ENCODE measurements at places on chromosomes 4 and X.

DNA sequence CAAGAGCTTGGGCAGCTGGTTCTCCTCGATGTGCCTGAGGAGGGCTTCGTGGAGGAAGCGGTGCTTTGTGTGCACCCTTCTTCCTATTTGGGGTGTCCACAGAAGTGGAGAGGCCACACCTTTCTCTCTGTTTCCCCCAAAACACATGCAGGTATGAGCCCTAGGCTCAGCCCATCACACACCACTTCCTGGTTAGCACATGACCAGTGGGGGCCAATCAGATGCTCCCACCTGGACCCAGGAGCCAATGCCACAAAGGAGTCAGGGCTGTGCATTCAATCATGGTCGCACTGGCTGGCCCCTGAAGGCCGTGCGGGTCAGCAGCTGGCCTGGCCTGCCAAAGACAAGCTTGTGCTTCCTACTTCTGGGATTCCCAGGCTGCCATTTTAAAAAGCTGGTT is 51.4 kb downstream of the PPP2R2C start:
- no peak for DNase-seq

- no peak for DNase-seq
These were observed 490.6 kb downstream of the RPA4 start for GRCh38 chrX:97374266-97374665.

DNA sequence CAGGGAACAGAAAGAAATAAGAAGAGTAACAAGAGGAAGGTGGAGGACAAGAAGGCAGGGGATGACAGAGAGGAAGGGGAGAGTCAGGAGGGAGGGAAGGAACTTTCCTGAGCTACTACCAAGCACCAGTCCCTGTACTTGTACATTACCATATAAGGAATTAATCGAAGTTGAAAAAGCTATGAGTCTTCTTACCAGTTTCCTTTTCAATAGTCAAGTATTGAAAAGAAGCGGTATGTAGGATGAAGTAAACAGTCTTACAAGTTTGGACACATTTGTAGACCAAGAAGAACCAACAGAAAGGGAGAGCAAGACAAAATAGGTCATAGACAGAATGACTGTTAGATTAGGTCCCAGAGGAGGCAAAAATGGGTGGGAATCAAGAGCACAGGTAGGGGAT is 629.7 kb upstream of the DIPK2B start:
- no peak for DNase-seq

DNA sequence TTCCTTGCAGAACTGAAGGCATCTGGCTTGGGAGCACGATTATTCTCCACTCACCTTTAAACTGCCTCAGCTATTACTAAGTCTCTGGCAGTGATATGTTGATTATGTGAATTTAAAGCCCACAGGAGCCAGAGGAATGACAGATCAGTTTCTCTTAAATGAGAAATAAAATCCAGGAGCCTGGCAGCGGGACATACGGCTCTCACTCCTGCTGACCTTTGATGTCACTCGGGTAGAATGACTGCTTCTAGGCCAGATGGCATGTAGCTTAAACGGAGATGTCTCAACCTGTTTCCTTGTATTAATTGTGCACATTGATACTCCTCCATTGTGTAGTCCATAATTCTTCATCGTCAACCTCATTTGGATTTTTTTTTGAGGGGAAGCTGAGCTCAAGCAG is 4.0 kb upstream of the CBLL2 start:
- no peak for DNase-seq

- no peak for DNase-seq
These were observed 2.1 kb upstream of the ARSJ start for GRCh38 chr4:113981591-113981990.

GRCh38 chrX:69031181-69031580 is 134.1 kb downstream of the PJA1 start:
- no peak for DNase-seq

- no peak for DNase-seq
These were observed 537.2 kb downstream of the STIM2 start for GRCh38 chr4:27397886-27398285.

DNA sequence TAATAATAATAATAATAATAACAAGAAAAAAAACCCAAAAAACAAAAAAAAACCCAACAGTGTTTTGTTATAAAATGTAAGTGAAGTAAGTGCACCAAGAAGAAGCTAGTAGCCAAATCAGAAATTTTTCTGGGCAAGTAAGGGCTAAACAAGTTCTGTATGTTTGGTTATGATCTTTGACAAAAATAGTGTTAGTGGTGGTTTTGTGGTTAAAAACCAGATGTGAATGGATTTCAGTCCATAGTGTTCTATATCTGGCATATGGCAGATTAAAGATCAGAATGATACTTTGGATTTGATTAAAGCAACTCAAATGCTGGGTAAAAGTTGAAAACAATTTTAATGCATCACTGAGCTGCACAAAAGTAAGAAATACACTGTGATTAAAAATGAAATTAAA is 116.5 kb upstream of the NDST4 start:
- no peak for DNase-seq

DNA sequence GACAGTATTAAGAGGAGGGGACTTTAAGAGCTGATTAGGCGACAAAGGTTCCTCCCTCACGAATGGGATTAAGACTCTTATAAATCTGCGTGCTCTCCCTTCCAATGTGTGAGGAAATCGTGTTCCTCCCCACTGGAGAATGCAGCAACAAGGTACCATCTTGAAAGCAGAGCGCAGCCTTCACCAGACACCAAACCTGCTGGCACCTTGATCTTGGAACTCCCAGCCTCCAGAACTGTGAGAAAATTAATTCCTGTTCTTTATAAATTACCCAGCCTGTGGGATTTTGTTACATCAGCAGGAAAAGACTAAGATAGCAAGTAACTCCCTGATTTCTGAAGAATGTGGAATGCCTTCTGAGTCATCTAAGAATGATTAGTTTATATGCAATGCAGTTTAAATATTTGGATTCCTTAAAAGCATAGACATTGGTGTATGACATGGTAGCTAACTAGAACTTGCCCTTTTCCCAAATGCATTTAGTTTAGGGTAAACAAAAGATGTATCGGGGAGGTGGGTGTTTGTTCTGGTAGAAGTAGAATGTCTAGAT is 86.1 kb downstream of the USP46 start:
- DNase-seq: no peak

GRCh38 chr4:8032381-8032780 is 92.7 kb upstream of the AFAP1 start:
- no peak for DNase-seq

DNA sequence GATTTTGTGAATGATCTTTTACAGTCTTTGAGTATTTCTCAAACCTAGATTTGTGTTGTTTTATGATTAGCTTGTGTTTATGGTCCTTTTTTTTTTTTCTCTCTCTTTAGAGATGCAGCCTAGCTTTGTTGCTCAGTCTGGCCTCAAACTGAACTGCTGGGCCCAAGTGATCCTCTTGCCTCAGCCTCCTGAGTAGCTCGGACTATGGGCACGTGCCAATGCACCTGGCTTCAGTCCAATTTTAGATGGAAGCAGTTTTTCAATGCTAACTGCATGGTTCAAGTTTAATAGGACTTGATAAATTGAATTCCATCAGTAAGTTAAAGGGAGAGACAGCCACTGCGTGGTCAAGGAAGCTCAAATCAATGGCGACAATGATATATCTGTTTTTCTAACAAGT is 3.8 kb upstream of the FGG start:
- DNase-seq: no peak

DNA sequence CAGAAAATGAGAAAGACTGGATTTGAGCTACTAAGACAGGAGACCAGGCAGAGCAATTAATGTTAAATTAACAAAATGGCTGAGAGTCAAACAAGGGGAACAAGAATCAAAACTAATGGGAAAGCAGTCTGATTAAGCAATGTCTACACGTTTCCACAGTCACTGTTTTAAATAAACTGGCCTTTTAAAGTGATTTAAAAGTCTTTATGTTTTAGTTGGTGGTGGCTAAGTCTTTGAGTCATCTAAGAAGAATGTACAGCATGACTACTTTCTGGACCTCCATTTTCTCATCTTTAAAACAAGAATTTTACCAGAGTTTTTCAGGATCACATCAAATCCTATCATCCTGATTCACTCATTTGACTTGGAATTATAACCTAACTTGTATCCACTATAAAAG is 233.8 kb downstream of the ENOX2 start:
- no peak for DNase-seq

GRCh38 chrX:19270727-19271126 is 73.0 kb upstream of the PDHA1 start:
- no peak for DNase-seq

GRCh38 chrX:7263961-7264360 is 116.0 kb upstream of the PUDP start:
- DNase-seq: no peak

DNA sequence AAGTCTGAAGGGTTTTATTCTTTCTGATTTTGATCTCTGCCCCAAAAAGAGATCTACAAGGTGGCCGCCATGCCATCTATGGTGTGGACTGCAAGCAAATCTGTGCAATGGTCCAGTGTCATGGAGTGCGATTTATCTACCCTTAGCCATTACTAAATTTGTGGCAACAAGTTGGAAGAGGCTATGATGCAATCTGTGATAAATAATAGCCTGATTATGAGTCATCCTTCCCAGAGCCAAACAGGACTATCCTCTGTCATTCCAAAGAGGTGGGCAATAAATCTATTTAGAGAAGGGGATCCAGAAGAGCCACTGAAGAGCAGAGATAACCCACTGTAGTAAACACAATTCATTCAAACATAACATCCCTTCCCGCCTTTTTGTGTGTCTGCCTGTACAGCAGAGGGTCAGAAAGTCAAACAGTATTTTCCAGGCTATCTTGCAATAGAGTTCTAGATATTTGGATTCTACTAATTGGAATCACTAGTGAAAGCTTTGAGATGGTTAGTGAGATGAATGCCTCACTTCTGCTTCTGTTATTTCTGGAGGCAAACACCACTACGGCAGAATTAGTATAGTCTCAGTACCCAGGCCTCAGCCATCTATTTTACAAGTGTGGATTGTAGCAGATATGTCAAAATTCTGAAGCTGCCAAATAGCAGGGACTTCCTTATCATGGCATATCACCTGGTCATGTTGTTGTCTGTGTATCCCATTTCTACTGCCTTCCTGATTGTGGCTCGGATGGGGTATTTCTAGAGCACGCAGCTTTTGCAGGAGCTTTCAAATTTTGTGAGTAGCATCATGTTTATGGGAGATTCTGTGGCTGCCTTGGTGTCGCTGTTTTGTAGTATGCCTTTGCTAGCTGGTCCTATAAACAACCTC is 192.0 kb downstream of the SMIM20 start:
- DNase-seq: no peak

DNA sequence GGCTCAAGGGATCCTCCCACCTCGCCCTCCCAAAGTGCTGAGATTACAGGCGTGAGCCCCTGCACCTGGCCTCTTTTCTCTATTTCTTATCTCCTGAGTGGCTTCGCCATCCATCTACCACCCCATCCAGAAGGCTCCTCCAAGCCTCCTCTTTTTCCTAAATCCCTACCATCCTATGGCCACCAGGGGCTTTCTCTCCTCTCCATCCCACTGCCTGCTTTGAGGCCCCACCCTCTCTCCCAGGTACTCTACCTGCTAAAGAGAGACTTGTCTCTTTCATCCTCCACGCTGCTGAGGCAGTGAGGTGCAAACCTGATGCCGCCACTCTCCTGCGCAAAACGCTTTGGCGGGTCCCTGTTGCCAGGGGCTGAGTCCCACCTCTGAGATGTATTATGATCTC is 7.0 kb downstream of the RS1 start:
- no peak for DNase-seq

DNA sequence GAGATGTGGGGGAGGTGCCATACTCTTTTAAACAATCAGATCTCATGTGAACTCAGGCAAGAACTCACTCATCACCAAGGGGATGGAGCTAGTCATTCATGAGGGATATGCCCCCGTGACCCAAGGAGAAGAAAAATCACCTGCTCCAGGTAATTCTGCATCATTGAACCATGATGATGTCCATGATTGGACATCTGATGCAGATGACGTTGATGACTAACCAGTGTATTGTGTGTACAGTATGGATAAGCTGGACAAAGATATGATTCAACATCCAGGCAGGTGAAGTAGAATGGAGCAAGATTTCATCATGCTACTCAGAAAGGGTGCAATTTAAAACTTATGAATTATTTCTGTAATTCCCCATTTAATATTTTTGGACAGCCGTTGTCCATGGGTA is 286.4 kb upstream of the SMIM31 start:
- no peak for DNase-seq

DNA sequence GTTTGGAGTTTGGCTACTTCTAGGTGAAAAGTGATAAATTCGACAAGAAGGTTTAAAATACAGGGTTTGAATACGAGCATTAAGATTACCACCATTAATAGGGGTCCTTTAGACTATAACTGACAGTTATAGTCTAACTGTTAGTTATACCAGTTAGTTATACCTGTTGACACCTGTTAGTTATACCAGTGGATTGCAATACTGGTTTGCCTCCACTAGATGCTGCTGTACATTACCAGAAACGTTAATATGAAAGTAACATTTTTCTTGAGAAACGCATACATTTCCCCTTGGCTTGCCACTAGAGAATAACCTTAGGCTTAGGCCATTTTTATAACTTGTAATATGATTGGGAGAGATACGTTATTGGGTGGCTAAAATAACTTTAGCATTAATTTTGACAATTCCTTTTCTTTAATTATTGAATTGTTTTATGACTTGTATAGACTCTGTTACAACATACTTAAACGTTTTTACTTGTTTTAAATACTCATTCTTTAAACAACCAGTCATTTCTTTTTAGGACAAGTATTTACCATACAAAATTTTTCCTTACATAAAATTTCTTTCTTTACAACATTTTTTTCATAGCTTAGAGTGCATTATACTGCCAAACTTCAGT is 911.2 kb downstream of the FSTL5 start:
- DNase-seq: no peak

GRCh38 chr4:128060121-128060698 is 902 bp upstream of the LARP1B start:
- DNase-seq: no peak

GRCh38 chr4:95249426-95250021 is 299.2 kb downstream of the UNC5C start:
- no peak for DNase-seq

DNA sequence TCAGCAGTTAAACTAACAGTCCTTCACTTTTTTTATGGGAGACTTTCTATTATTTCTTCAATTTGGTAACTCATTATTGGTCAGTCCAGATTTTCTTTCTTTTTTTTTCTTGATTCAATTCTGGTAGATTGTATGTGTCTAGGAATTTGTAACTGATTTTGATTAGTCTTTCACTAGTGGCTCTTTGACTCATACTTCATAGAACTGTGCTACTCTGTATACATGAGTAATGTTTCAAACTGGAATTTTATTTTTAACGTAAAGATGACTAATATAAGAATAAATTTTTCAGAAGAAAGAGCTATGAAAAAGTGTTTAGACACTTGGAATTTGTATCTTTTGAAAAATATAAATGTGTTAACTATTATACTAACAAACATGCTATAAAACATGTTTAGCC is 813.0 kb downstream of the TRAM1L1 start:
- no peak for DNase-seq

GRCh38 chr4:140222171-140222570 is 68.2 kb upstream of the MAML3 start:
- no peak for DNase-seq

DNA sequence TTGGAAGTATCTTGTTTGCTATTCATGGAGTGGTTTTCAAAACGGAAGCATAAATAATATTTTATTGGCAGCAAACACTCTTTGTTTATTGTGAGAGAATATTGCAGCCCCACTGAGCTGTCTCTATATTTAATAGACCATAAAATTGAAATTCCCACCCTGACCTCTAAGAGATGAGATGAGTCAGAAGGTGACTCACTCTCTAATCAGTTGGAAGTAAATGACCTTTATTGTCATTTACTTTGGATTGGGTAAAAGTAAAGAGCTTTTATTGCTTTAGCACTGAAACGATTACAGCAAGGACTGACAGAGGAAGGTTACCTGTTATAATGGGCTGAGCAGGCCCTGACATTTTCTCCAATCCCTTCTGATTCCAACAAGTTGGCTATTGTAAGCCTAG is 55.0 kb downstream of the SYTL5 start:
- DNase-seq: no peak

Measured in stimulated activated CD4-positive, alpha-beta T cell treated with anti-CD3 and anti-CD28 coated beads, Interleukin-4, amount 100 ng/mL, for 1 hour (primary cell).